Testis (tissue), 5 donors: ENCODE measurements at places on chromosomes 5 and 9. TPM values are rescaled to one million over a fixed set of nuclear protein-coding genes. Genes with fewer than 3 reads are reported as not detected.

DNA sequence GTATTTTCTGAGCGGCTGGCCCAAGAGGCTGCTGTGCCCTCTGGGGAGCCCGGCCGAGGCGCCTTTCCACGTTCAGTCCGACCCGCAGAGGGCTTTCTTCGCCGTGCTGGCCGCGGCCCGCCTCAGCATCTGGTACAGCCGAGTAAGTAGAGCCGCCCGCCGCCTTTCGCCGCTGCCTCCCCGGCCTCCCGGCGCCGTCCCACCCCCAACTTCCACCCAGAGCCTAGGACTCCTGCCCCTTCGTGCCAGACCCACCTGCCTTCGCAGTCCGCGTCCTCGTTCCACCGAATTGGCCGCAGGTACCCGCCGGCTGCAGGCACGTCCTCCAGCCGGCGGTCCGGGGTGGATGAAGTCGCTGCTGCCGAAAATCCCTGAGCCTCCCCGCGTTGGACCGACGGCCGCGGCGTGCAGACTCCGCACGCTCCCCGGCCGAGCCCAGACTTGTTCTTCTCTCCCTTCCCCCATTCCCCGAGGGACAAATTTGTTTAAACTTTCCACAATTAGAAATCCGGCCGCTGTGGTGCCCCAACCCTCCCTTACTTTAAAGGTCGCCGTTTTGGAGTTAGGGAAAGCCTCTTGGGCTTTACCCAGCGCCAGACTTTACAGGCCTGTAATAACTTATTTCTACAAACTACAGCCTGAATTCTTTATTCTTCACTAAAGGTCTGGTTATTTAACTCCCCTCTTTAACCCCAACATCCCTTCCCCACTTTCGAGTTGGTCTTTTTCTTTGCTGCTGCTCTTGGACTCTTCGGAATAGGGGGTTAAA, 589 bp downstream of the RIC1 start:
- H3K36me3 ChIP-seq: no peaks in the 10 kb centered on the region
- H3K27ac ChIP-seq: peak overlapping the region; percentile 98
- DNase-seq: peak; percentile 56
- H3K27me3 ChIP-seq: no peaks in the 10 kb centered on the region
- H3K4me1 ChIP-seq: peaks cover 21% of the 10 kb centered on the region

GRCh38 chr9:86099701-86100364, 475 bp upstream of the GOLM1 start:
- H3K4me3 ChIP-seq: peak overlapping the region; percentile 71
- H3K36me3 ChIP-seq: no peaks in the 10 kb centered on the region
- DNase-seq: peak; percentile 78
- H3K27ac ChIP-seq: peak overlapping the region; percentile 35
- no peaks in the 10 kb centered on the region for H3K4me1 ChIP-seq
- no peaks in the 10 kb centered on the region for H3K27me3 ChIP-seq

- no peak overlapping the region for H3K4me3 ChIP-seq
- no peaks in the 10 kb centered on the region for H3K4me1 ChIP-seq
- no peak overlapping the region for H3K27ac ChIP-seq
- no peaks in the 10 kb centered on the region for H3K36me3 ChIP-seq
- H3K27me3 ChIP-seq: no peaks in the 10 kb centered on the region
Observed at GRCh38 chr5:39256477-39257235, 37.3 kb upstream of the FYB1 start.

- no peaks in the 10 kb centered on the region for H3K36me3 ChIP-seq
- DNase-seq: no peak
- H3K4me3 ChIP-seq: no peak overlapping the region
- no peaks in the 10 kb centered on the region for H3K27me3 ChIP-seq
Observed at GRCh38 chr5:79962575-79963222, 28.4 kb downstream of the MTX3 start.

- H3K4me3 ChIP-seq: no peak overlapping the region
- no peaks in the 10 kb centered on the region for H3K27me3 ChIP-seq
- no peaks in the 10 kb centered on the region for H3K36me3 ChIP-seq
- H3K4me1 ChIP-seq: peaks cover 14% of the 10 kb centered on the region
Observed at GRCh38 chr5:149489605-149490037, 61.6 kb downstream of the CSNK1A1 start.

Gene GFI1B
- polyA plus RNA-seq: 12.6 TPM

Gene TEX48
- polyA plus RNA-seq: 34.6 TPM
